ENCODE measurements at places on chromosomes 2 and 18. TPM values are rescaled to one million over a fixed set of nuclear protein-coding genes. Genes with fewer than 3 reads are reported as not detected.

WNT6 gene
- total RNA-seq, result not detected

GRCh38 chr2:222042666-222043065 is 256.1 kb downstream of the PAX3 start:
- no peak for DNase-seq

GRCh38 chr2:1140389-1141003 is 189.8 kb downstream of the SNTG2 start:
- peak; percentile 76 for DNase-seq

GRCh38 chr2:3682811-3683210 is 20.6 kb upstream of the DCDC2C start:
- DNase-seq, result no peak

GRCh38 chr18:51659781-51660180 is 462.3 kb upstream of the MEX3C start:
- DNase-seq, result no peak

GRCh38 chr18:42883169-42883568 is 232.3 kb downstream of the RIT2 start:
- no peak for DNase-seq

DNA sequence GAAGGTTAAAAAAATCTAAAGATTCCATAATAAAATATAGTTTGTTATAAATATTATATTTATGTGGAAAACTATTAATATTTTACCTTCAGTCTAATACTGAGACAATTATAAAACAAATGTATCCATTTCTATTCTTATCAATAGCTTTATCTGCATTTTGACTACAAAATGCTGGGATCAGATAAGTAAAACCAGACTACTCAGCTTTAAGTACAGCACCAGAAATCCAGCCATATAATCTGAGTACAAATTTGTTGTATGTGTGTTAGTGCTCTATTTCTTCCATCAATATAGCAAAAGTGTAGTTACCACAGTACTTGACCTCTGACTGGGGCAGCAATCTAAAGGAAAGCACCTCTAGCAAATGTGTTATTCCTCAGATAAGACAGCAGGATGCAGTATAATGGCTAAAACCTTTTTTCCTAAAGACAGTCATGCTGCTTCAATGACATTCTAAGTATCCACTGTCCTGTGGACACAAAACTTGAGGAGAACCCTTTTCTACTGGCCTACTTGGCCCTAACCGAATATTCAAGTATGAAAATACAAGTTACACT is 68.1 kb downstream of the OLA1 start:
- DNase-seq, result no peak

GRCh38 chr2:237962432-237963084 is 4.3 kb upstream of the UBE2F start:
- no peak for DNase-seq

MYCN gene
- total RNA-seq, result not detected

- no peak for DNase-seq
These were observed 327.1 kb downstream of the CCDC178 start for GRCh38 chr18:33113416-33113815.

DNA sequence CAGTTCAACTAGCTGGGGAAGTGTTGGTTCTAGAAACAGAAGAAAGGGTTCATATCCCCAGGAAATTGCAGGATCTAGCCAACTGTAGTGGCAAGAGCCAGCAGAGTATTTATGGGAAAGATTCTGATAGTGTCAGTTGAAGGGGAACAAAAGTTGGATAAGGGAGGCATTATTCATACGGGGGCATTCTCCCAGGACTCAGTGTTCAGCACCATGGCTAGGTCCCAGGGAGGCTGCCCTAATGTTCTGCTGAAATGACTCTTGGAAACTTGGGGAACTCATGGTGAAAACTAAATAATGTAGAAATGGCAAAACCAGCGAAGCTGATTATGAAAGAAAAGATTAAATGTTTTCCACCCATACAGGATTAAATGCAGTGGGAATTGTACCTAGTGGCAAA is 543.7 kb downstream of the TRIB2 start:
- DNase-seq, result no peak

SLC14A1 gene
- total RNA-seq, result 3.1 TPM

SNED1 gene
- total RNA-seq, result 14.5 TPM

- DNase-seq, result no peak
These were observed 38.0 kb downstream of the NPAS2 start for GRCh38 chr2:100857915-100858314.

RAB6C gene
- total RNA-seq, result not detected

GRCh38 chr18:34740101-34740500 is 30.0 kb downstream of the DTNA start:
- DNase-seq, result no peak

- no peak for DNase-seq
These were observed 741.3 kb downstream of the RNF144A start for GRCh38 chr2:7658486-7658885.

TMEM169 gene
- total RNA-seq, result 1.1 TPM

DNA sequence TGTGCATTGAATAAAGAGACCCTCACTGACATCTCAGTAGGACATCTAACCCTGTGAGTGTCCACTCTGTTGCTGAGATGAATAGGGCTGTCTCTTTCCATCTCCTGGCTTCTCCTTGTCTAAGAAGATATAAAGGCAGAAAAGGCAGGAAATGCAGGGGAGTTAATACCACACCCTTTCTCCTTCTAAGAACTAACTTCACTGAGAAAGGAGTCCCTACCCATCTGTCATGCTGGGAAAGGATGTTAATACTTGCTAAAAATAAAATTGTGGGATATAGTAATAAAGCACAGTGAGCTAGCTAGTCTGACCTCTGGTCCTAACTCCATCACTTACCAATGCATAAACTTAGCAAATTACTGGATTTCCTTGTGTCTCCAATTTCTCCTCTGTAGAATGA is 213.9 kb upstream of the FIGN start:
- DNase-seq, result no peak

- DNase-seq, result no peak
These were observed 211.3 kb downstream of the GPD2 start for GRCh38 chr2:156647377-156648010.

KLHL29 gene
- total RNA-seq, result 1.6 TPM

MAIP1 gene
- 19.2 TPM for total RNA-seq

All from activated naive CD8-positive, alpha-beta T cell treated with anti-CD3 and anti-CD28 coated beads, Interleukin-2, amount 10 ng/mL, durations not matched to agents 7 days and 5 days (primary cell).